ENCODE measurements at places on chromosomes 2 and 18.

DNA sequence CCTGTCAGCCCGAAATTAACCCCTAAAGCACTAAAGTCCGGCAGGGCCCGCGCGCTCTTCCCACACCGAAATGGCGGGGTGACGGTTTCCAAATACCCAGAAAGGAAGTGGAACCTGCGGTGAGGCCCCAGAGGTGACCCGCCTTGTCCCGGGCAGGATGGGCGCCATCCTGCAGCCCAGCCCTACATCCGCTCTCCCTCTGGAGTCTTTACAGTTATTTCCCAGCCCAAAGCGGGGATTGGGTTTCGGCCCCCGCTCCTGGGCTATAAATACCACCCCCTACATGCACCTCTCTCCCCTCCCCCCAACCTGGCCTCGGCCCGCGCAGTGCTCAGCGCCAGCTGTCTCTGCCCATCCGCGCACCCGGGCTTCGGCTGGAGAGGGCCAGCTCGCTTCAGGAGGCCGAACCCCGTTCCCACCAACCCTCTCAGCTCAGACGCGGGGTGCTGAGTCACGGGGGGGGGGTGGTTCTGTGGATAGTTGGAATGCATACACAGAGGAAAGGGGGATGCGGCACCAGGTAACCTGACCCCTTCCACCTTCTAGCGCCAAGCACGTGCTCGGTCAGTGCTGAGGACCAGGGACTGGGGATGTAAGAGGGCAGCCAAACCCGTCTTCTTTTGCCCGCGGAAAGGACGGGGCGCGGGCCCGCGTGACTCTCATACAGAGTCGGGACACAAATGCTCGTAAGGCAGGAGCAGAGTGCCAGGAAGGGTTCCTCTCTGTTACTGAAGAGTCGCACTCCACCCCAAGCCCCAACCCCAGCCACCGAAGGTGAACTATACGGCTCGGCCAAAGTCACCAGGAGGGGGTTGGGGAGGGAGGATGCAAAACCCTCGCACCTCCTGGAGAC lies at the start of gene TUBA4B:
Gene TUBA4B (plus strand): TSS at position 344 of the 853 bp plus-strand sequence. CDS start 165 bp downstream, at position 509.
- no peak for DNase-seq

DNA sequence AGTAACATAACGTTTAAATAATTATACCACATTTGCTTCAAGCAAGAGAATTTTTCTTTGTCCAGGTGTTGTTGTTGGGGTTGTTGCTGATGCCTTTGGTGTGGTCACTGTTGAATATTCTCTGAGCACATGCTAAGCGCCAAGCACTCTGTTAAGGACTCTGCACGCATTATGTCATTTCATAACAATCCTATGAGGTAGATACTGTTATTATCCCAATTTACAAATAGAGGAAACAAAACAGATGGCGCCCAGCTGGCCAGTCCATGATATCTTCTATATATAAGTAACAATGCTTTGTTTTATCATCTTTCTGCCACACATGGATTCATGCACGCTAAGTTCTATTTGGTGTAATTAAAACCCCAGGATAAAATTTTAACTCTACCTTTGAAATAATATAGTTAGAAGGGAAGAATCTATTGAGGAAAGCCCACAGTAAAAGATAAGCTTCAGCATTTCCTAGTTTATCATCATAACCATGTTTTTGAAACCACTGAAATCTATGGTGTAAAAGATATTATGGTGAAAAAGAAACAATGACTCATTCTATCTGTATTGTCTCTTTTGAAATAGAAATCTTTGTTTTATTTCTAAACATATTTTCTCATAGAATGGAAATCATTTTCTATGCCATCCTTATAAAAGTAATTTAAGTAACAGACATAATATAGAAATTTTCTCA lies 199.7 kb downstream of the PID1 start:
- no peak for DNase-seq

GRCh38 chr2:238097988-238098871 lies 1.9 kb upstream of the ESPNL start:
- no peak for DNase-seq

DNA sequence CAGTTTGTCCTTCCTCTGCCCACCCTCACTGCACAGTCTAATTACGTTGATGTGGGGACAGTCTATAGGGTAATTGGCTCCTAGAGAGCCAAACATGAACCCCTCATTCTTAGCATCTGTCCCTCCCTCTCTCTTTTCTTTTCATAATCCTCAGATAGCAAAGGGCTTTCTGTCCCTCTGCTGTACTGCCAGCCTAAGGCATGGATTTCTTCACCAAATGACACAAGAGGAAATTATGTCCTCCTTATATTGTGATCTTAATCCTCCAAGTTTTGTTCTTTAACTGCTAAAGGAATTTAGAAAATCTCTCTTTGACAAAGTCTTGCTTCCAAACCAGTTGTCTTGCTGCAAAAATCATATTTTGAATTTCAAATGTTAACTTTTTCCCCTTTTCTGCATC lies 18.5 kb downstream of the ANTXR1 start:
- DNase-seq, result no peak

DNA sequence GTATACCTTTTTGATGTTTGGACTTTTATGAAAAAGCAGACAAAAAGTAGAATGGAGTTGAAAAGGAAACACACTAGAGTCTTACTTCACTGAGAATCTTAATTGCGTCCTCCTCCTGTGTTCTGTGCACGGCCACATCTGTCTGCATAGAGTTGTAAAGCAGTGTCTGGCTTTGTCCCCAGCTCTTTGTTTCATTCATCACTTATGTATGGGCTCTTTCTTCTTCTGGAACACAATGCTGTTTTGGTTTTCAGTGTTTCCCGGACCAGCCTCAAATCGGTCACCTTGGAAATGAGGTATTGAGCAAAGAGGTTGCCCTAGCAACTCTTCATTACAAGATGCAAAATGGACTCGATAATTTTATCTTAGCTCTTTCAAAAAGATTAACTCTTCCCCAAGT lies 104.3 kb upstream of the CNGA3 start:
- peak; percentile 59 for DNase-seq
